Foreskin fibroblast (primary cell): ENCODE measurements at places on chromosomes 5 and 9.

GRCh38 chr5:1709171-1709803 lies 90.3 kb downstream of the MRPL36 start:
- DNase-seq: no peak

- no peak for DNase-seq
Measured at GRCh38 chr5:10324518-10325370, 17.0 kb upstream of the CMBL start.

DNA sequence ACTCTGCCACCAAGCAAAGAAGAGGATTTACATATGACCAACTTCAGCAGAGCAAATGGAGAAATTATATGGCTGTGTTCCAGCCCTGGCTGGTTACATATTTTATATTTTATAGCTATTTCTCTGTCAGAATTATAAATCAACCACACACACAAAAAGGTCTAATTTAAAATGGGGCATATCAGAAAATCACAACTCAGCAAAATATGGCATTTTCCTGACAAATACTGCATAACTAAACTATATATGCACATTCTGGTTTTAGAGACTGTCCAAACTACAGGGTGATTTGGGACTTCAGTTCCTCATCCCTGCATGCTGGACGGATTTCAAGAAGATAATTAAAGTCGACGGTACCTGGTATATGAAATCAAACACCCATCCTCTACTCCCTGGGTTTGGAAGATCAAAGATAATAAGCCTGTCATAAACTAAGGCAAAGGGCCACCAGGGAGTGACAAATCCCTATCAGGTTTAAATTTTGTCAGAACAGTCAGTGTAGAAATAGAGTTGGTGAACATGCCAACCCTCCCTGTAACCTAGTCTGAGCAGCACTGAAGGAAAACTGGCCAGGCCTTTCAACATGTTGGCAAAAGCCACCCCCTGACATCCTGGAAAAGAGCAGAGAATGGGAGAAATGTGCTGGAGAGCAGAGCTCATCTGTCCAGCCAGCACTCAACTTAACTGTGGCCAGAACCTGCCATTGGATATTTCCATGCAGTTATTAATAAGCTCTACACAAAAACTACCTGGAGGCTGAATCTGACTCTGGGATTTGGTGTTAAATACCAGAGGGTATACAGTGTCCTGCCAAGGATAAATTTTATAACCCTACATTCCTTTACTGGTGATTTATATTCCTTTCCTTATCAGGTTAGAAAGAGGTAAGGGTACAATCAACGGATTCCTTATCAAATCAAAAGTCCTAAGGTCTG lies 235.7 kb downstream of the ENC1 start:
- no peak for DNase-seq

- peak; percentile 82 for DNase-seq
Measured at GRCh38 chr5:139658928-139659667, 10.9 kb downstream of the CXXC5 start.

GRCh38 chr9:79912318-79913070 lies 340.7 kb downstream of the TLE4 start:
- no peak for DNase-seq

DNA sequence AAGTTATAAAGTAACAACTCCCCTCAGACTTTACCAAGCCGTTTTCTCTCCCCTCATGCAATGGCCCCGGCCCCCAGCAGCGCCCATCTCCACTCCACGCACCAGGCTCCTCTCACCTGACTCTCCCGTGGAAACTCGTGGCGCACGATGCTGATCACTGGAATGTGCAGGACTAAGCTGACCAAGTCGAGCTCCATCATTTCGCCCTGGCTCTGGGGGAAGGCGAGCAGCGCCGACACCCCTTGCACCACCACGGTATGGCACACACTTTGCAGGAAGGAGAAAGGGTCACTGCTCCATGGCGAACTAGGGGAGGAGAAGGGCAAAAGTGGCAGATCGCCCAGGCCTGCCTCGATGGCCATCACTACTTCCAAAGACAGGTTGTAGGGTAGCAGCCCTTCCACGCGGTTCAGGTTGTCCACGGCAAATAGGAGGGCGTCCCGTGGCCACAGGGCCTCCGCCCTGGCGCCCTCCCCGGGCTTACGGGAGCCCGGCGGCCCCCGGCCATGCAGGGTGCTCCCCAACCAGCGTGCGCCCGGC lies 1.2 kb downstream of the GRIN3A start:
- no peak for DNase-seq

- no peak for DNase-seq
Measured at GRCh38 chr5:62909326-62909725, 330.7 kb downstream of the LRRC70 start.

DNA sequence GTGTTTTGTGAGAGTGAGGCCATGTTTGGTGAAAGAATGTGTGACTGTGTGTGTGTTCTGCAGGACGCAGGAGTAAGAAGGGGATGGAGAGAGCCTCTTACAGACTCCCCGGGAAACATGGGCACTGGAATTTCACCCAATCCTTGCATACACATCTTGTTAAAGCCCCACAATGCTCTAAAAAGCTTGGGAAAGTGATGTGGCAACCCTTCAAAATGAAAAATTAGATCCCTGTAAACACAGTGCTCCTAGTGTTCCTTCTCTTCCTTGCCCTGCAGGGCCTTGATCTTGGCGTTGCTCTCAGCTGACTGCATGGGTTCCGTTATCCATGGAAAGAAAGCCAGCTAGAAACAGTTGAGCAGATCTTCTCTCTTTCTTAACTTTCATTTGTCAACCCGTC lies 701.7 kb downstream of the SEMA5A start:
- DNase-seq: no peak

DNA sequence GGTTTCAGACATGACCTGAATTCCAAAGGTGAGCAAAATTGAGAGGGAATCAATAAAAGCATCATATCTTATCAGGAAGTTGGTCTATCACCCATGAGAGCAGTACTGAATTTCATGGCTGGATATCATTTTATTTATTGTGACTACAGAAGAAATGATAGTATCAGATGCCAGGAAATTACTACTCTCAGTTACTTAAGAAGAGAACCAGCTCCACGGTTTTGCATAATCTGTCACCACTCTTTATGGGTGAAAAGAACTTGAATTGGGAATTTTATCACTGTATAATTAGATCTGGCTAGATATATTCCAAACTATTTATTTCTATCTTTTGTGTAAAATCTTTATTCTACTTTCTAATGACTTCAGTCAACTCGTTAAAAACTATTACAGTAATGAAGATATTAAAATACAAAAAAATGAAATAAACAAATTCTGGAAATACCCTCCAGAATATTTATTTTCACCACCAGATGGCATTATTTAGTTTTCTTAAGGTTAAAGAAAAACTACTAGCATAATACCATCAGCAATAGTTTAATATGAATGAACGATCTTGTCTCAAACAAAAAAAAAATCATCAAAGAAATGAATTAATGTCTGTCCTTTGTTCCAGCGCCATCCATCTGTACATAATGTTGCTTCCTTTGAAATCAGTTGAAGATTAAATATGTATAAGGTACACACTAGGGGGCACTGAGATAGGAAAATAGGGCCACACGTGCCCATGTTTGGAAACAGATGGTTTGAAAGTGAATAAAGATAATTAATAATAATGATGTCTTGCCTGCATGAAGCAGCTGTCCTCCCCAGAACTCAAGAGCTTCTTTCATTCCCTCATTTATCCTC lies 84.7 kb upstream of the SLCO6A1 start:
- DNase-seq: peak; percentile 25
